ENCODE measurements at places on chromosomes 7 and 10.

- DNase-seq = no peak
Observed at GRCh38 chr7:23093546-23093945, 12.0 kb upstream of the KLHL7 start.

GRCh38 chr7:47988496-47989386 lies 9.3 kb upstream of the HUS1 start:
- no peak for DNase-seq

DNA sequence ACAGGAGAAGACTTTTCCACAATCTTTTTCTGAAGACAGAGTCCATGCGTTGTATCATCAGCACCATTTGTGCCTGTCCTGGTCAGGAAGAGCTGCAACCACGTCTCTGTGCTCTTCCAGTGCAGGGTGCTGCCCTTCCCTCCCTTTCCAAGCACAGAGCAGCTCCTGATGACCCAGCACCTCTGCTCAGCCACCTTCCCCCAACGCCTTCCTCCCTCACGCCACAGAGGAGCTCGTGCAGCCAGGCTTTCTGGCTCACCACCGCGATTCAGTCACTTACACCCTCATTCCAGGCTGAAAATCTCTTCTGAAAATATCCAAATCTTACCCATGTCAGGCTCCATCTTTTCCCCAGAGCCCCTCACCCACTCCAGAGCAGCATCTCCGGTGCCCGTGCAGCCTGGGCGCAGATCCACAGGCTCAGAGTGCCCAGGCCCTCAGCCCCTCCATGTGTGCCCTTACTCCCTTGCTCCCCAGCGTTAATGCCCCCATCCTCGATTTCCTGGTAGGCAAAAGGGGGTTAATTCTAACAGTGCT lies 181.5 kb downstream of the DIP2C start:
- no peak for DNase-seq

GRCh38 chr10:52918714-52919305 lies 146.2 kb upstream of the MBL2 start:
- no peak for DNase-seq

DNA sequence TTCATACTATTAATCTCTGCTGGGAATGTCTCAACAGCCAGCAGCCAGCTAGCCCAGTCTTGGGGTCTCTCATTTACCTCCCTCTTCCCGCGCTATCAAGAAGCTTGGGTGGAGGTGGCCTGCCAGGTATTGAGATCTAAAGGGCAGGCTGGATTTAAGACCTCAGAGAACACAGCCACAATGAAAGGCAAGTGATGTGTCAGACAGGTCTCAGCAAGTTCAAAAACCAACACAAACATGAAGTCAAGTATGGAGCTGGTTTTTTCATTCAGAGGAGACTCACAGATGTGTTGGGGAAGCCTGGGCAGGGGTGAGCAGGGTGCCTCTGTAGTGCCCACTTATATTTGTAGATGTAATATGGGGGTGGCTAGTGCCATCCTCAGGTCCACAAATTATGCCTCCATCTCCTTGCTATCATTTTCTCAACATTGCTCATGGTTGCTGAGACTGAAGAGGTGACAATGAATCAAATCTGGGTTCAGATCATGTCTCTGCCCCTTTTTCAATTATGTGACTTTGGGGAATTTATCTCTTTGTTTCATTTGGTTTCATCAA lies 27.7 kb upstream of the CROT start:
- no peak for DNase-seq

DNA sequence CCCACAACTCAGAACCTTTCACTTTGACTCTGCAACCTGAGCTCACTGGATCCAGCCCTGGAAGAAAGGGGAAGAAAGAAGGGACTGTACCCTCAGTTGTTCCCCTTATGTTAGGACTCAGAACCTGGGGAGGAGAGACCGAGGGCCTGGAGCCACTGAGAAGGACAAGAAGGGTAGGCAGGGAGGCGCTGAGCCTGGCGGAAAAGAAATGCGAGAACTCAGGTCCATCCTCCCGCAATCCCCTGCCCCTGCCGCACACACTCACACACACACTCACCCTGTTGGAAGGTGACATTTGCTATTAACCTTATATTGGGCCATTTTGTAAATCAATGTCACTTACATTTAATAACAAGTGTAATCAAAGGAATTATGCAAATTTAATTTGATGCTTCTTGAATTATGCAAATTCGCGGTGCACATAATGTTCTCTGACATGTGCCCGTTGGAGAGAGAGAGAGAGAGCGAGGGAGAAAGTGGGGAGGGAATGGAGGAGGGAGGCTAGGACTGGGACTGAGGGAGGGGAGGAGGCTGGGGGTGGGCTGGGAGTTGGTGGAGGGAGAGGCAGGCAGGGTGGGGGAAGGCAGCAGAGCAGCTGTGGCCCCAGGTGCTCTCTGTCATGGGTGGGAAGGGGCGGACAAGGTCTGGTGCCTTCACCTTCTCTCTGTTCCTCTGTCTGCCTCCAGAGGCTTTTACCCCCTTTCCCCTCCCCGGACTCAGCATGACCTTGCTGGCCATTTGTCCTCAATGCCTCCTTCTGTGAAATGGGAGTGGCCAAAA lies 99.6 kb upstream of the PAX2 start:
- no peak for DNase-seq

- peak; percentile 75 for DNase-seq
Observed at GRCh38 chr10:88027570-88027969, 164.1 kb downstream of the PTEN start.

GRCh38 chr7:20777377-20778062 lies 9.2 kb downstream of the SP8 start:
- no peak for DNase-seq

DNA sequence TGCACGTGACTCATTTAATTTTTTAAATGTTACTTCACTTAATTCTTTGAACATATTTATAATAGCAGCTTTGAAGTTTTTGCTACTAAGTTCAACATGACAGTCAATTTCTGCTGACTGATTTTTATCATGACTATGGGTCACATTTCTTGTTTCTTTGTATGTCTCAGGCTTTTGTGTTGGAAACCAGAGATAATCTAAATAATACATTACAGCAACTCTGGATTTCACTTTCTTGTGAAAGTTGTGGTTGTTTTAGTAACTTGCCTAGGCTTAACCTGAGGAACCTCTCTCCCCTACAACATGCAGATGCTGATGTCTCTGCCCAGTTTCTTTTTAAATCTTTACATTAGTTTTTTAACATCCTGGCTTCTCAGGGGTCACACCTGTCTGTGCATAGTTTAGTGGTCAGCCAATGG lies 180.8 kb downstream of the CCDC71L start:
- DNase-seq = no peak

- no peak for DNase-seq
Observed at GRCh38 chr10:1462994-1463633, 274.2 kb downstream of the ADARB2 start.

GRCh38 chr7:17275749-17276671 lies 22.4 kb upstream of the AHR start:
- DNase-seq = no peak

- DNase-seq = no peak
Observed at GRCh38 chr7:52455571-52455970, 579.9 kb upstream of the POM121L12 start.

- DNase-seq = no peak
Observed at GRCh38 chr10:128367807-128368206, 241.6 kb upstream of the MKI67 start.

- no peak for DNase-seq
Observed at GRCh38 chr7:6376820-6377219, 70.9 kb downstream of the DAGLB start.

DNA sequence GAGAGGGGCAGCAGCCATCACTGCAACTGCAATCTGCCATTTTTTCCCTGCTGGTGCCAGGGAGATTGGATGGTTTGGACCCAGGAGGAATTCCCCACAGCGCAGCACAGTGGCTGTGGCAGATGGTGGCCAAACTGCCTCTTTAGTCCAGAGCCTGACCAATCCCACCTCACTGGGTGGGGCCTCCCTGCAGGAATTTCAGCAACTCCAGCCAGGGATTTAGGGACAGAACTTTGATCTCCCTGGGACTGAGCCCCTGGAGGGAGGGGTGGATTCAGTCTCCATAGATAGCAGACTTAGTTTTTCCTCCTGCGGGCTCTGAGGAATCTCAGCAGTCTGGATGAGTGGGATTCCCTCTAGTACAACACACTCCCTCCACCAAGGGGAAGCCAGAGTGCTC lies 179.7 kb upstream of the WDR11 start:
- DNase-seq = no peak

DNA sequence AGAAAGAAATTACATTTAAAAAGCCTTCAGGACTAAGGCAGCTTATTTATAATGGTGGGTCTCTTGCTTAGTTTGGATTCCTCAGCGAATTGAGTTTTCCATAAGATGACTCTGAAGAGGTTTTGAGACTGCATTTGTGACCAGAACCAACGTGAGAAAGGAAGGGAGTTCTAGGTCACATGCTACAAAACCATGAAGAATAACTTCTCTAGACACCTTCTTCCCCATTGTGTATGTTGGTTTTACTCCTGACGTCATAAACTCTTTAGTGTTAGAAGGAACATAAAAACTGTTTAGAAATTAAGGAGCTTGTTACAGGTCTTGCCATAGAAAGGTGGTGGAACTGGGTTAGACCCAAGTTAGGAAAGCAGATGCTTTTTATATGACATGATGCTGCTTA lies 11.1 kb downstream of the PTPN12 start:
- peak; percentile 29 for DNase-seq

GRCh38 chr10:30831426-30831825 lies 200.2 kb downstream of the ZNF438 start:
- DNase-seq = no peak

DNA sequence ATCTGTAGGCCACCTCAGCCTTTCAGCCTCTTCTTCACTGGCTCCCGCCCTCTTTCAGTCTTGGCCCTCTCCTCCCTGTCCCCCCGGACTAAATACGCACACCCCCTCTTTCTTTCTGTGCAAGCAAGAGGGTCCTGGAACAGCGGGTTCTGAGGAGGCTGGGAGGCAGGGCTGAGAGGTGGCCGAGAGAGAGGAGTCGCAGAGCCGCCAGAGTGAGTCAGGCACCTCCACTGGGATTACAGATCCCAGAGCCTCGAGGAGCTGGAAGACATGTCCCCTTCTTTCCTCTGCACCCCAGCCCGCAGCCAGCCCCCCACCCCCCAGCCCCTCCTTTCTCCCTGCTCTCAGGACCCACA lies 182 bp downstream of the CCDC136 start:
- DNase-seq = no peak

Data from common myeloid progenitor, CD34-positive (primary cell).